ENCODE measurements at places on chromosomes 2 and 18.

GRCh38 chr2:129930451-129930850 is 49.0 kb upstream of the RAB6C start:
- DNase-seq, result no peak

GRCh38 chr18:830315-830901 is 18.4 kb upstream of the YES1 start:
- peak; percentile 63 for DNase-seq

- DNase-seq, result no peak
These were observed 39.8 kb upstream of the DDX18 start for GRCh38 chr2:117774716-117775115.

- DNase-seq, result no peak
These were observed 127.2 kb downstream of the OLA1 start for GRCh38 chr2:174121175-174121574.

DNA sequence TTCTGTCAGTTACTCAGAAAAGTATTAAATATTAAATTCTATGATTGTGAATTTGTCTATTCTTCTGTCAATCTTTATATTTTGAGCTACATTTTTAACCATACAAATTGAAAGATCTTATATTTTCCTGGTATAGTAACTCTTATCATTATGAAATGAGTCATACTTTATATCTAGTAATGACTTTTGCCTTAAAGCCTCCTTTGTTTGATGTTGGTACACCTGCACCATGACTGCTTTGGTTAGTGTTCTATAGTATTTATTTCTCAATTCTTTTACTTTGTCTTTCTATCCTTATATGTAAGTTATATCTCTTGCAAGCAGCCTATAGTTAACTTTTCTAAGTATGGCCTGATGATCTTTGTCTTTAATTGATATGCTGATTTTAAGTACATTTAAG is 13.0 kb downstream of the ZNF236 start:
- no peak for DNase-seq

- DNase-seq, result no peak
These were observed 80.4 kb downstream of the TNS1 start for GRCh38 chr2:217922101-217923006.

DNA sequence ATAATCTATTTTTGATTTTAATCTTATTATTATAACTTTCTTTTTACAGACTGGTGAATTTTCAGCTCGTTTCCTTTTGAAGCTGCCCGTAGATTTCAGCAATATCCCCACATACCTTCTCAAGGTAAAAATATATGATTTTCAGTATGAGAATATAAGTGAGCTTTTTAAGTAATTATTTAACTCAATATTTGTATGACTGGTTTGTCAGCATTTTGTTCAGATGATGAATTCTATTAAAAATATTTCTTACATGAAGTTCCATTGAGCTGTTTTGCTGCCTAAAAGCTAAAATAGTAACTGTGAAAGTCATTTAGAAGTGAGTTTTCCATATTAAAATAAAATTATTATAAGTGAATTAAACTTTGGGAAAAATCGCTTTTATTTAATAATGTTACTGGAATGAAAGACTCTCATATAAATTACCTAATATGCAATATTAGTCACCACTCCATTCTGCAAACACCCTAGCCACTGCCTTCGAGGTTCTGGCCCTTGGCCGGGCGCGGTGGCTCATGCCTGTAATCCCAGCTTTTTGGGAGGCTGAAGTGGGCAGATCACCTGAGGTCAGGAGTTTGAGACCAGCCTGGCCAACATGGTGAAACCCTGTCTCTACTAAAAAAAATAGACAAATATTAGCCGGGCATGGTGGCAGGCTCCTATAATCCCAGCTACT is 155.3 kb downstream of the BABAM2 start:
- DNase-seq, result no peak

DNA sequence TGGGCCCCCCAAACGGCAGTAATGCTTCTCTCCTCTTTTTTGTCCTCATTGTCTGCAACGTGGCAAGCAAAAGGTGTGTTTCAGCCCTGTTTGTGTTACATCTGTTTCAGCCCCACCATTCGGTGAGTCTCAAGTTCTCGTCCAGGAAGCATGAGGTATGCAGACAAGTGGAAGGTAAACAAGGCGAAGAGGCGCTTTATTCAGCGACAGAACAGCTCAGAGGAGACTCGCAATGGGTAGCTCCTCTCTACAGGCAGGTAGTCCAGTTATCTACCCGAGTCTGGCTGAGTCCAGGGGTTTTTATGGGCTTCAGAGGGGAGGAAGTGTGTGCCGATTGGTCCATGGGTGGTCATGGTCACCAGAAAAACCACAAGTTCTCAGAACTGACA is 733.4 kb upstream of the CDH7 start:
- no peak for DNase-seq

DNA sequence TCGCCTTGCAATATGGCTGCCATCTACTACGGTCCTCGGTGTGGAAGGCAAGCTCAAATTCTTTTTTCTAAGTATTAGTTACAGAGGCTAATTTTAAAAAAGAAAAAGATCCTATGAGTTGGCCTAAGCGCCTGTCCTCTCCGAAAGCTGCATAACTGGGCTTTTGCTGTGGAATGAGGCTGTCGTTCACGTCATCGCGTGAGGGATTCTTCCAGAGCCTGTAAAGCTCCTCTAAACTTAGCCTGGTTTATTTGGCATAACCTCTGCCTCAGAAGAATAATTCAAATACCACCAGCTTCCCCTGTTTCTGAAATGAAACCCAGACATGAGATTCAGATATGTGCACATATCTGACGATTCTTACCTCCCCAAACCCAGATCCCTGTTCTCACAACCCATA is 187.4 kb downstream of the DNER start:
- no peak for DNase-seq

DNA sequence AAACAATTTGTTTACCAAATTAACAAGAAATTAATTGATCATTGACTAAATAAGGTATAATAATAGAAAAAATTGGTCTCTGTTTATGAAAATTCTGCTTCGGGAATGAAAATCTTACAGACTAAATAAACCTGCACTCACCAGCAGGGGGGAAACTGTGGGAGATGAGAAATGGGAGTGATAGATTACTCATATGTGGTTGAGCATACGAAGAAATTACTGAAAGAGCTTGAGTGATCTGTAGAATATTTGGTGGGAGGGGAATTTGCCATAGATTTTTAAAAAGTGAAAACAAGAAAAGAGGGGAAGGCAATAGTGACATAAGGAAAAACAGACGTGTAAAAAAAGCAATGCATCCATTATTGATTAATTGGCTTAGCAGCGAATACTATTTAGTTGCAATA is 2.2 kb downstream of the HMSD start:
- peak; percentile 50 for DNase-seq

GRCh38 chr2:172896661-172897081 is 161.0 kb downstream of the RAPGEF4 start:
- no peak for DNase-seq

- DNase-seq, result no peak
These were observed 7.9 kb downstream of the SPR start for GRCh38 chr2:72895154-72895553.

- DNase-seq, result no peak
These were observed 11.3 kb upstream of the OXER1 start for GRCh38 chr2:42775186-42775585.

Measured in mesenchymal stem cell (in vitro differentiated cells and primary cell).